ENCODE measurements at places on chromosomes 16 and 17. TPM values are rescaled to one million over a fixed set of nuclear protein-coding genes. Genes with fewer than 3 reads are reported as not detected.

DHX40 gene
- 40.1 TPM for total RNA-seq

KRTAP1-5 gene
- total RNA-seq: not detected

AP2B1 gene
- total RNA-seq: 85.9 TPM

ARHGAP23 gene
- total RNA-seq: 33.7 TPM

CES1 gene
- total RNA-seq: 1.4 TPM

AURKB gene
- 16.6 TPM for total RNA-seq

PLXDC1 gene
- not detected for total RNA-seq

DNA sequence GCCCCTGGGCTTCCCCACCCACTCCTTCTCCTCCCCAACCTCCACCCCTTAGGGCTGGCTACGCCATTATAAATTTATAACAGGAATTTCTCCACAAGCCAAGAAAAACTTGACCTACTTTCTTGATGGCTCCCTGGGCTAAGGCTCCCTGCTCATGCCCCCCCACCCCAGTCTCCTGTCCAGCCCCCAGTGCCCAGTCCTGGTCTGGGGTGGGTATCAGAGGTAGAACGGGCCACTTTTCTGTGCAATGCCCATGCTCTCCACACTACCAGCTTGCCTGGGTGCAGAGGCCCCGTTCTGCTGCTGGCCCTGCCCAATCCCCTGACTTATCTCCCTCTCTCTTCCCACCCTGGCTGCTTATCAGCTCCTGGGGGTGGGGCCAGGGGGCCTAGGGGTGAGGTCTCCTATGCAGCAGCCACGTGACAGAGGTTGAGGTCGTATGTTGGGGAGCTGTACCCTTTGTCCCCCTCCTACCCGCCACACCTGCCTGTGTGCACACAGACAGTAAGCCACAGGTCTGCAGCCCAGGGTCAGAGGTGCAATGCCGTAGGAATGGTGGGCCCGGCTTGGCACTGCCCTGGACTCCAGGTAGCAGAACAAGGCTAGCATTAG, 10.1 kb downstream of the THRA start:
- DNase-seq: no peak

- no peak for DNase-seq
Observed at GRCh38 chr17:17109256-17109655, 67.0 kb downstream of the MPRIP start.

DNA sequence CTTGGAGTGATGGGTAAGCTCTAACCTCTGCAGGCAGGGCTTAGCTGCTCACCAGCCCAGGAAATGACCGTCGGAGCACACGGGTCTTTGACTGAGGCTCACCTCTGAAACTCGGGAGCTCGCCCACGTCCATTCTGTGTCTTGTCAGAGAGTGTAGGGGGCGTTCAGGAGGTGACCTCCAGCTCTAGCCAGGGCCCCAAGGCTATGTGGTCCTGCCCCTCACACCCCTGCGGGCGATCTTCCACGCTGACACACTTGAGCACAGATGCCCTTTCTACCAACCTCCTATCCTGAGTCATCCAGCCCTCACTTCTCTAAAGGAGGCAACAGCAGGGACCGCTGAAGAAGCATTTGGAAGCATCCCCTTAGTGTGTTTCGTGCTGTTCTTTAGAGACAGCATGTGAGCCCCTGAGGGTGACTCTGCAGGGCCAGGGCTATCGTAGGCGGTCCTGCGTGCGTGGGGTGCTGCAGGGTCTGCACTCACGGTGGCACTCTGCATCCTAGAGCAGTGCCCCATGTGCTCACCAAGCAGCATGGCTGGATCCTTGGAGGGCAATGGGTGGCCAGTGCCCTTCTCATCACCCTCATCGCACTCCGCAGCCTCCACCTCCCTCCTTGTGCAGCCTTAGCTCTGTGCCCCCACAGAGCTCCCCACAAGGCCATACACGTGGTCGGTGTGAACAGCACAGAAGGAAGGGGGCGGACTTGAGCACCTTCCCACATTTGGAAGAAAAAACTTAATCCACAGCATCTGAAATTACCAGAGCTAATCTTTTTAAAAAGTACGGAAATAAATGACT, 33.8 kb downstream of the SLC47A1 start:
- DNase-seq: no peak

DNA sequence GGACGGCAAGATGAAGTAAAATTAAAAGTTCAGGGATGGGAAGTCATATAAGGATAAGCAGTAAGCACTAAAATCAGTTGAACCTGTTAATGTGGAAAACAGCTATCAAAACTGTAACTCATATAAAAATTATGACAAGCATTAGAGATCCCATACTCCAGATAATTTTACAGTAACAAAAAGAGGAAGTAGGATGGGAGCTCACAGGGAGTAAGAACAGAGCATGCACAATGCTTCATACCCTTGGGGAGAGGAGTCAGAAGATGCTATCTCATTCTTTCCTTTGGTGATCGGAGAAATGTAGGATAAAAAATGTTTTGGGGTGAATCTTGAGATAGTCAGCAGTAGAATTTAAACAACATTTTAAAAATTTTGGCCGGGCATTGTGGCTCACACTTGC, 164.7 kb upstream of the CACNG5 start:
- no peak for DNase-seq

- DNase-seq: peak; percentile 62
Observed at GRCh38 chr17:55726440-55726839, 3.8 kb upstream of the TMEM100 start.

GRCh38 chr17:2029911-2030778, at the start of gene DPH1:
TSS of gene DPH1 (plus strand) at chr17:2030153. CDS start at chr17:2030170, 17 bp downstream.
- peak; percentile 93 for DNase-seq

DNA sequence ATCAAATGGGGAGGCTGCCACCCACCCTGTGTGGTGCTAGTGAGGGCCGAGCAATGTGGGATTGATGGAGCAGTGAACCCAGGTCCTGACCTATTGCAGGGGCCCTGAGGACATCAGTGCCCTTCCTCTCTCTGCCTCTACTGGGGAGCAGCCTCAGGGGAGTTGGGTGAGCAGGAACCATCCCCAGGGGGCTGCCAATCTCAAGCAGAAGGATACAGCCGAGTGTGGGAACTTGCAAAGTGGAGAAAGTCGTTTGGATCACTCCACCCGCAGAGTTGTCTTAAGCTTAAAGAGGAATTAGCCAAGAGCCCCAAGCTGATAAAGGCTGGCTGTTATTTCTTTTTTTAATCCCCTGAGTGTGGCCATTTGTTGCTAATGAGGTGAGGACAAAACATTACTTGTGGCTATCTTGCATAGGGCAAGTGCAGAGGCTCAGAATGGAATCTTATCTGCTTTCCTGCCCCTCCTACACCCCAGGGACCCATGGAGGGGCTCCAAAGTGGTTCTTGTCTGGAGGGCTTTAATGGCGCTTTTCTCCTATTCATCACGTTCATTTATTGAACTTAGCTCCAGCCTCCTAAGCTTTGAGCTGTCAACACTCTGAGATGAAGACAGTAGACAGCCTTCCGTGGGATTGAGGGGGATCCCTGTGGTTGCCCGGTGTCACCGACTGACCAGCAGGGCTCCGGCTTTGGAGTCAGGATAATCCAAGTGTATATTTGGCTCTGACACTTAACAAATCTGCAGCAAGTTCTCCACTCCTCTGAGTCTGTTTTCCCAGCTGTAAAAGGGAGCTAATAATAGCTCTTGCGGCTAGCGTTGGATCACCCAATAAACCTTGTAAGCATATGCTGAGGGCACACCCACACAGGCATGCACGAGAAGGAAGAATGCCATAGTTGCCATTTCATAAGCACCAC, 45.1 kb downstream of the MYH11 start:
- DNase-seq: no peak

GRCh38 chr16:27083861-27084261, 17.1 kb downstream of the C16orf82 start:
- no peak for DNase-seq

DNA sequence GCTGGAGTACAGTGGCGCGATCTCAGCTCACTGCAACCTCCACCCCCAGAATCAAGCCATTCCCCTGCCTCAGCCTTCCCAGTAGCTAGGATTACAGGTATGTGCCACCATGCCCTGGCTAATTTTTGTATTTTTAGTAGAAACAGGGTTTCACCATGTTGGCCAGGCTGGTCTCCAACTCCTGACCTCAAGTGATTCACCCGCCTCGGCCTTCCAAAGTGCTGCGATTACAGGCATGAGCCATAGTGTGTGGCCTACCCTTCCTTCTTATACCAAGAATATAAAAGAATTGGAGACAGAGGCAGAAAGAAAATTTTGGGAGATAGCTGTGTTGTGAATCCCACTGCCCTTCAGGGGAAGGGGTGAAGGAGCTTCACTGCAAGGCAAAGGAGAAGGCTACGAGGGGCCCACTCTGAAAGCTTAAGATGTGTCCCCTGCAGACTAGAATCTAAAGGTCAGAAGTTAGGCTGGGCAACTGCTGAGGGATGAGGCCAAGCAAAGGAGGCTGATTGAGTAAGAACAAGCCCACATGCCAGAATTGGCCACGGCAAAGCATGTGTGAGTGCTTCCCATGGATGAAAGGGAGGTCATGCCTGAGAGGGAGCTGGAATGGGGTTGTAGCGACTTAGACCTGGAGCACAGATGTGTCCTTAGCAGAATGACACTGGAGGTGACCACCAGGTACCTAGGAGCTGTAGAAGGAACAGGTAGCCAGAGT, 8.4 kb upstream of the CRYBA1 start:
- DNase-seq: no peak
